ENCODE measurements at places on chromosomes 5 and 9.

DNA sequence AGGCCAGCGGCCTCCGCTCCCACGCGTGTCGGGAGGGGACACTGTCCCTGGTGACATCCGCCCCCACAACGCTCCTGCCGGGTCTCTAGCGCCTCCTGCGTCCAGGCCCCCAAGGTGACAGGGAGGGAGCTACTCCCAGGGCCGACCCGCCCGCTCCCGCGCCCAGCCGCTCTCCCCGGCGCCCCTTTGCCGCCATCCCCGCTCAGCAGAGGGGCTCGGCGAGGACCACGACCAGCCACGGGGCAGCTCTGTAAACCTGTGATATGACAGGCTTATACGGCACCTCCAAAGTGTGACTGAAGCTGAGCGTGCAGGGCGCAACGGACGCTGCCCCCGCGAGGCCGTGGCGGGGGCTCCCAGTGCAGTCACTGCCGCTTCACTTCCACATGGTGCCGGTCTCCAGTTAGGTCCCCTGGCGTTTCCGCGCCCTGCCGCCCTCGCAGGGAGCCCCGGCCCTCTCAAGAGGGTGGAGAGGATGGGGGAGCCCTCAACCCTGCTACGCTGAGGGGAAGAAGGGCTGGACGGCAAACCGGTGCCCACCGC lies 978 bp upstream of the ADCY2 start:
- DNase-seq = no peak

GRCh38 chr9:130500340-130501180 lies 55.8 kb downstream of the ASS1 start:
- no peak for DNase-seq

- DNase-seq = no peak
Observed at GRCh38 chr5:131416729-131417128, 152.9 kb downstream of the CDC42SE2 start.

DNA sequence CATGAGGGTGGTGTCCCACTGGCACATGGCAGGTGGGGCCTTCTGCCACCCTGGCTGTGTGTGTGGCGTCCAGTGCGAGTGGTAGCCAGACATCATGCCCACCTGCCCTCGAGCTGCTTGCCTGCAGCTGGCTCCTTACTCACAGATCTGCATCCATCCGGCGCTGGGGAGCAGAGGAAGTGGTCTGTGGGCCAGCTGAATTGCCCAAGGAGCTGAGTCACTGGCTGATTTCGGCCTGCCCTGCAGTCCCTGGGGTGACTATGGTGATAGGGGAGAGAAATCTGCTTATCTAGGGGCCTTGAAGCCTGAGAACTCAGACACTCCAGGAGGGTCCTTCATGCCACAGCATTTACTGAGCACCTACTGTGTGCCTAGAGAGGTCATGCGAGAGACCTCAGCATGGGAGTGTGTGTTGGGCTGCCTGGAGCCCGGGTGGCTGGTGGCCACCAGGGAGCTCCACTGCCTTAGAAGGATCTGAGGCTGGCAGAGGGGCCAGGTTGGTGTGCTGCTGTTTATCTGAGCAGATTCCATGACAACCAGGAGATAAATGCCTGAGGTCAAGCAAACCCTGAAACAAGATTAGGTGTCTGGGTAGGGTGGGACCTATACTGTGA lies 57.1 kb downstream of the SLC22A5 start:
- peak; percentile 69 for DNase-seq

DNA sequence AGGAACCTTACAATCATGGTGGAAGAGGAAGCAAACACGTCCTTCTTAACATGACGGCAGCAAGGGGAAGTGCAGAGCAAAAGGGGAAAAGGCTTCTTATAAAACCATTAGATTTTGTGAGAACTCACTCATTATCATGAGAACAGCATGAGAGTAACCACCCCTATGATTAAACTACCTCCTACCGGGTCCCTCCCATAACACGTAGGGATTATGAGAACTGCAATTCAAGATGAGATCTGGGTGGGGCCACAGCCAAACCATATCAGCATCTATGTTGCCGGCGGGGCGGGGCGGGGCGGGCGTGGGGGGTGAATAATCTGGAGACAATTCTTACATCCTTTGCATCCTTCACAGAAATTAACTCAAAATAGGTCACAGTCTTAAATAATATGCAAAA lies 58.8 kb upstream of the GFPT2 start:
- DNase-seq = no peak

GRCh38 chr9:123828449-123828848 lies 101.5 kb downstream of the DENND1A start:
- no peak for DNase-seq

DNA sequence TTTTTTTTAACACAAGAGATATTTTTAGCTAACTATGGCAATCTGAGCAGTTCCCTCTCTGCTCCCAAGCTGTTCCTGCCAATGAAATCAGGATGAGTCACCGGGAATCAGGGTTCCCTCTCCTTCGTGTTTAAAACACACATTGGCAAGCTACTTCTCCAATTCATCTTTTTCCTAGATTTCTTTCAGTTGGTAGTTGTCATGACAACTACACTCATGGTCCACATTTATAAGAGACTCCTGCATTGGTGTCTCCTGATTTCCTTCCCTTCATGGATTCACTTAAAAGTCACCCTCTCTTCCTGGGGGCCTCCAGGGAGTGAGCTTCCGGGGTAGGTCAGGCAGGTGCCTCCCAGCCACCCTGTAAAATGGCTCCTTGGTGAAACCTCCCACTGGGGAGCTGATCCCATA lies 72.3 kb upstream of the NIPAL4 start:
- DNase-seq = no peak

GRCh38 chr9:76162751-76163500 lies 231.3 kb downstream of the RFK start:
- no peak for DNase-seq

DNA sequence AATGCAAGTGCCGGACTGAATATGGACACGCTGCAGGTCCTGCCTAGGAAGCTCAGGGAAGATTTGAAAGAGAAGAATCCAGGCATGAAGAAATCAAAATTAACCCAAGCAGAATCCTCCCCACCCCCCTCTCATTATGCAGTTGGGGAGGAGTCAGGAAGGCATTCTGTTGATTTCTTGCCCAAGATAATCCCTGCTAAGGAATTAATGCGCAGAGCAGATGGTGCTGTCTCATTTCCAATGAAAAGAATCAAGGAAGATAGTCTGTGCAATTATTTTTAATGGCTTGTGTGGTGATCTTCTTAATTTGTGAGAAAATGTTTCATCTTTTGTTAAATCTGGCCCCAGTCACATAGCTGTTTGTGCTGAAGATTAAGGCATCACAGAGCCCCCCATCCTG lies 145.0 kb downstream of the ZNF462 start:
- no peak for DNase-seq
